Activated CD4-positive, alpha-beta memory T cell treated with anti-CD3 and anti-CD28 coated beads for 36 hours (primary cell): ENCODE measurements at places on chromosomes 3 and 15. TPM values are rescaled to one million over a fixed set of nuclear protein-coding genes. Genes with fewer than 3 reads are reported as not detected.

DNA sequence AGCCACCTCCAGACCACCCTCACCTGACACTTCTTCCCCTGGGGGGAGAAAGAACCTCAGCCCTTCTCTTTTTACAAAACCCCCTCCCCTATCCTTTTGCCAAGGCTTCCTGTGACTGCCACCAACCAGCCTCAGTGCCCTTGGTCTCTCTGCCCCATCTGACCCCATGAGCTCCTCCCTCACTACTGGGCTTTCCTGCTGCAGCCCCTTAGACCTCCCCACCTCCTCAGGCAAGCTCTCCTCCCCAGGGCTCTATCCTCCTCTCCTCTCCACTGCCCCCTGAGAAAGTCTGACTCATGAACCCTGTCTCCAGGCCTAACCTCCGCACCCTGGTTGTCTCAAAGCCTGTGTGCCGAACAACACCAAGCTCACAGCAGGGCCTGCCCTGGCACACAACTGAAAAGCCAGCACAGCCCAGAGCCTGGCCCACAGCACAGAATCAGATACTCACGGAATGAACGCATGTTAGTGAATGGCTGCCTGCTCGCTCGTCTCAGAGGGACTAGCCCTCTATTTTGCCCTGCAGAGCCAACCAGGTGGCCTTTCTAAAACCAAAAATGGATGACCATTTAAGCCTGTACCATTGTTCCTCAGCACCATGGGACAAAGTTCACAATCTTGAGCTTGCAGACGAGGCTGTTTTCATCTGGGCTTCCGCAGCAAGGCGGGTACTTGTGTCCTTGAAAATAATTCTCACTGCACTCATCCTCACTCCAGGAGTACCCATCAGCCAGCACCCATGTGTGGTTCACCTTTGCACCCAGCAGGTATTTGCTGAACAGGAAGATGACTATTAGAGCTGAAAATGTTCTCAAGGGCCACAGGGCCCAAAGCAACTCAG is 1.7 kb downstream of the CHDH start:
- no peak overlapping the region for H3K4me3 ChIP-seq
- no peak for DNase-seq
- H3K27ac ChIP-seq = no peak overlapping the region
- no peaks in the 10 kb centered on the region for H3K36me3 ChIP-seq
- peaks cover 36% of the 10 kb centered on the region for H3K27me3 ChIP-seq
- H3K4me1 ChIP-seq = peaks cover 2% of the 10 kb centered on the region

- H3K4me3 ChIP-seq = no peak overlapping the region
- no peaks in the 10 kb centered on the region for H3K36me3 ChIP-seq
- no peak for DNase-seq
- no peaks in the 10 kb centered on the region for H3K27me3 ChIP-seq
- H3K4me1 ChIP-seq = no peaks in the 10 kb centered on the region
Measured at GRCh38 chr15:55916666-55917409, 76.6 kb downstream of the NEDD4 start.

DNA sequence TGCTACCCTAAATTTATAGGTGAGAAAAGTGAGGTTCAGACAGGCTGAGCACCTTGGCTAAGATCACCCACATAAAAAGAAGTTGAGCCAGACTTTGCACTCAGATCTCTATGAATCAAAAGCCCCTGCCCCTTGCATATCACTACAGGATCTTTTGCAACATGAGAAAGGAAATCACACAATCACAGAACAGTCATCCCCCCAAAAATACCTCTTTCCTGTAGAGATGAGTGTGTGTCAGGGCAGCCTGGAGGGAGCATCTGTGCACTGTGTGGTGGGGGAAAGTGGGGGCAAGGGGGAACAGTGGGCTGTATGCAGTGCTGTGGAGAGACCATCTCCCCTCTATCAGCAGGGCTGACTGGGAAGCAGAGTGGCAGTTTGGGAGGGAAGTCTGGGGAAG is 46.6 kb downstream of the EPHB3 start:
- H3K4me1 ChIP-seq = peaks cover 25% of the 10 kb centered on the region
- no peak overlapping the region for H3K4me3 ChIP-seq
- peak; percentile 17 for DNase-seq
- H3K27ac ChIP-seq = no peak overlapping the region
- H3K27me3 ChIP-seq = peaks cover 20% of the 10 kb centered on the region

DNA sequence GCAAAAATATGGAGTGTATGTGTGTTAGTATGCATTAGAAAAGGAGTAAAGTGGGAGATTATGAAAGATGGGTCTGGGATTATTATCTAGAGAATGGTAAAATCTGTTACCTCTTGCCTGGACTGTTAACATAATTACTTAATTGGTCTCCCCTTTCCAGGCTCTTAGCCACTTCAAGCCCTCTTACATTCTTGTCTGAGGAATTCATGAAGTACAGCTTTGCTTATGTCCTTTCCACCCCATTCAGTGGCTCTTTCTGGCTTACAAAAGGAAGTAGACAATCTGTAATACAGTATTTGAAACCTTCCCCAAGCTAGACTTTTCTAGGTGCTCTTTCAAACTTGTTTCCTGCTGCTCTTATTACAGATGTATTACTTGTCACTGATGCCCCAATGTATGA is 129.8 kb downstream of the MBNL1 start:
- peaks cover 77% of the 10 kb centered on the region for H3K4me1 ChIP-seq
- H3K27me3 ChIP-seq = no peaks in the 10 kb centered on the region
- no peak overlapping the region for H3K4me3 ChIP-seq

GRCh38 chr3:120212505-120212904 is 72.5 kb downstream of the GPR156 start:
- no peak overlapping the region for H3K27ac ChIP-seq
- H3K36me3 ChIP-seq = no peaks in the 10 kb centered on the region
- no peak overlapping the region for H3K4me3 ChIP-seq
- H3K27me3 ChIP-seq = peaks cover 9% of the 10 kb centered on the region
- no peaks in the 10 kb centered on the region for H3K4me1 ChIP-seq

The MANF gene
- 151 TPM for total RNA-seq

The PIF1 gene
- total RNA-seq = 30.2 TPM

The FEZF2 gene
- not detected for total RNA-seq
